ENCODE measurements at places on chromosomes 4 and X. TPM values are rescaled to one million over a fixed set of nuclear protein-coding genes. Genes with fewer than 3 reads are reported as not detected.

The PABPC1L2A gene
- not detected for total RNA-seq

The PRDM8 gene
- 7.3 TPM for total RNA-seq

The AGTR2 gene
- total RNA-seq, result not detected

The ETDA gene
- not detected for total RNA-seq

The TMEM47 gene
- 32.2 TPM for total RNA-seq

The USP17L15 gene
- not detected for total RNA-seq

The OTUD6A gene
- total RNA-seq, result not detected

The ARMCX4 gene
- total RNA-seq, result 8.1 TPM

The CD38 gene
- total RNA-seq, result under 0.01 TPM

The NEUROG2 gene
- total RNA-seq, result not detected

The AFF2 gene
- total RNA-seq, result not detected

The KCTD8 gene
- under 0.01 TPM for total RNA-seq

The FOXO4 gene
- total RNA-seq, result 4.3 TPM

The GPR82 gene
- under 0.01 TPM for total RNA-seq

The GPR50 gene
- not detected for total RNA-seq

The METAP1 gene
- 62.6 TPM for total RNA-seq

The FGG gene
- total RNA-seq, result not detected

The XAGE1B gene
- total RNA-seq, result 0.32 TPM

The ADH1A gene
- not detected for total RNA-seq

The DDX53 gene
- total RNA-seq, result under 0.01 TPM

The RADX gene
- total RNA-seq, result 0.64 TPM

The MAGEB1 gene
- not detected for total RNA-seq

The SLIT2 gene
- 20.7 TPM for total RNA-seq

The CYTL1 gene
- total RNA-seq, result 1.3 TPM

The RAB40A gene
- total RNA-seq, result 0.43 TPM
